Glomerular endothelial cell (primary cell): ENCODE measurements at places on chromosomes 5 and 9.

GRCh38 chr5:133032852-133033742 lies 6.7 kb upstream of the ZCCHC10 start:
- DNase-seq, result no peak

DNA sequence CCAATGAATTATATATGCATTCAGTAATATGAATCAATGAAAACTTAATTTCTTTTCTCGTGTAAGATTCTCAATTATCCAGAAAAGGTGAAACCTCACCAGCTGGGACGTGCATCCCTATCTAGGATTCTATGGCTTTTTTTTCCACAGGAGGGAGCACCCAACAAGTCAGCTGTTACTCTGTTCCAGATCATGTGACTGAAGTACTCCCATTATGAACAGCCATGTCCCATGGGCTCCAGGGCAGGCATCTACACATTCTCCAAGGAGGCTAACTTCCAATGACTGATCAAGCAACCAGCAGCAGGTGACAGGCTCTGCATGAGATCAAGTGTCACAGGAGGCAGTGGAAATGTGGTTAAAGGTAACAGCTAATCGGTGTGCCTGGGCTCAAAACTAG lies 118.8 kb downstream of the ELAVL2 start:
- no peak for DNase-seq

DNA sequence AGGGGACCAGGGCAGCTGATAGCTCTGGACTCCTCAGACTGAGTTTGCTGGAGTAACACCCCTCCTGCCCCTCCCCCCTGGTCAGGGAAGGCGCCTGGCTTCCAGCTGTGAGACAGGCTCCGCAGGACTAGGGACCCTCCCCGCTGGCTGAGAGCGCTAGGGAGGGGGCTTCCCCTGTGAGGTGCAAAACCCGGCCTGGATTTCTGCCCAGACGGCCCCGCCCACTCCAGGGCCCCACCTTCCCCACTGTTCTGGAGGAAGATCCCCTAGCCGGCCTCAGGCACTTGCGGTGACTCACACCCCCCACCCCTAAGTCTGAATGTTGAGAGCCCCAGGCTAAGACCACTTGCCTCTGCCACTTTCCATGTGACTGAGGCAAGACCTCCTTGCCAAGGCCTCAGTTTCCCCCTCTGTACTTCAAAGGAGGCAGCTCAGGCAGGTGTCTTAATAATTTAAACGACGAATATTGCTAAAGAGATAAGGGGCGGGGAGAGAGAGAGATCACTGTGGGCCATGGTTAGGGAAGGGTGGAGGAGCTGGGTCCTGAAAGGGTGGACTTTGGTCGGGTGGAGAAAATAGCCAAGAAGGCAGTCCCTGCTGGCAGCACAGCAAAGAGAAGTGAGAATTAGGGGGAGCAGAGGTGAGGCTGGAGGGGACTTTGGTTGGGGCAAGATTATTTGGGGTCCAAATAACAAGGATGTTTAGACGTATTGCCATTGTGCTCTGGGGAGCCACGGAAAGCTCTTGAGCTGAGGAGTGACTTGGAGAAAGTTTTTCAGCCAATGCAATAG lies 1.0 kb upstream of the DAB2IP start:
- DNase-seq, result no peak

DNA sequence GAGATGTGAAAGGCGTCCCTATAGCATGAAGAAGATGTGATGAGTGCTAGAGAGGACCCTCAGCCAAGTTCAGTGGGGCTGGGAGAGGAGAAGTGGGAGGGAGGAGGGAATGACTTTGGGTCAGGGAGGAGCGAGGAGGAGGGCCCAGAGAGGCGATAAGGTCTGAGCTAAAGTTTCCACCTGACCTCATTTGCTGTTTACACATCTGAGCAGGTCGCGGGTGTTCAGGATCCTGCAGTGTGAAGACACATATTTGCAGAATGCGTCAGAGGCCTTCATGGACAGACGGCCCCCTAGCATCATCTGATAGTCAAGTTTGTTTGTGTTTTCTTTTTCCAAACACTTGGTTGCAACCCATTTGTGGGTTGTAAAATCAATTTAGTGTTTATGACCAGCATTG lies 18.9 kb upstream of the IGFBPL1 start:
- DNase-seq, result no peak

DNA sequence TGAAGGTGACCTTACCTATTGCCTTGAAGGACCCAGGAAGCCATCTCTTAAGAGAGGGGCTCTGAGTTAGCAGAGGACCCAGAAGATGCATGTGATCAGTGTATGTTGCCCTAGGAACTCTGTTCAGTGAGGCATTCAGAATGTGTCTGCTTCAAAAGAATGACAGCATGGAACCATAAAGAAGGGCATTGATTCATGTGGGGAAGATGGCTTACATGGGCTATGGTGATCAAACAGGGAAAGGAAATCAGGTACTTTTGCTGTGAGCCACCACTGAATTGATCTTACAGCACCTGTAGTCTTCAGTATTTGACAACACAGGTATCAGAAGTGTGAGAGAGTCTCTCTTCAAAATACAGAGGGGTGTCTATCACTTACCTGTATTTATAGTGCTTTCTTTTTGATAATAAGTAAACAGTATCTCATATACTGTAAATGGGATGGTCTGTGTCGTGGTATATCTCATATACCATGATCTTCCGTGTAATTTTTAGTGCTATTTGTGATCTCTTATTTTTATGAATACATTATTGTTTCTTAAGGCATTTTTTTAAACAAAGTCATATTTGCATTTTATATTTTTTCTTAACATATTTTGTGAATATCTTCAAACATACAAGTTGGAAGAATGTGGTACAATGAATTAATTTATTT lies 57.0 kb downstream of the FOCAD start:
- DNase-seq, result no peak

DNA sequence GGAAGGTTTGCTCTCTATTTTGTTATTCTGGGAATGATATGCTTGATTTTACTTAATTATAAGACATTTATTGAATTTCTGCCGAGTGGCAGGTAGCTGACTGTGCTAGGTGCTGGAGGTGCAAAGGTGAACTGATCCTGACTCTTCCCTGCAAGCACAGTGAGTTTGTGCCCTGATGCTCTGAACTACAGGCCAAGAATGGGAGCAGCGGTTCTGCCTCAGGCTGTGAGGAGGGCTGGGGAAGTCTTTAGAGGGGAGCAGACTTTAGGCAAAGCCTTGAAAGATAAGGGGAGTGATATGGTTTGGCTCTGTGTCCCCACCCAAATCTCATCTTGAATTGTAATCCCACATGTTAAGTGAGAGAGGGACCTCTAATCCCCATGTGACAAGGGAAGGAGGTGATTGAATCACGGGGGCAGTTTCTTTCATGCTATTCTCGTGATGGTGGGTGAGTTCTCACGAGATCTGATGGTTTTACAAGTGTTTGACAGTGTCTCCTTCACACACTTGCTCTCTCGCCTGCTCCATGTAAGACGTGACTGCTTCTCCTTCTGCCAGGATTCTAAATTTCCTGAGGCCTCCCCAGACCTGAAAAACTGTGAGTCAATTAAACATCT lies 73.1 kb downstream of the NDFIP1 start:
- DNase-seq, result no peak

GRCh38 chr5:134101686-134102439 lies 12.6 kb upstream of the TCF7 start:
- no peak for DNase-seq
